ENCODE measurements at places on chromosomes 12 and 14.

DNA sequence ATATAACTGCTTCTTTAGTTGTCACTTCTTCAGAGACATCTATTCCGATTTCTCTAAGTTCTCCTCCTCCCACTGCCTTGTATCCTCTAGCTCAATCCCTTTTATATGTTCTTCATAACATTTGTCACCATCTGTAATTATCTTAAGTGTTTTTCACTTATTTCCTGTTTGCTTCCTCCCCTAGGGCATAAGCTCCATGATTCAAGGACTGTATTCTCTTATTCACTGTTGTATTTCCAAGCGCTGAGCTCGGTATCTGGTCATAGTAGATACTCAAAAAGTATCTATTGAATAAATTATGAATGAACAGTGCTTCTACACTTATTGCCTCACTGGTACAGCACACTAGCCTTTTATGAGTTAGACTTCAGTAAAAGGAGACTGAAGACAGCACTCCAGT is 109.0 kb upstream of the TMPO start:
- DNase-seq = no peak

GRCh38 chr14:32637582-32637981 is 301.1 kb upstream of the NPAS3 start:
- DNase-seq = no peak

DNA sequence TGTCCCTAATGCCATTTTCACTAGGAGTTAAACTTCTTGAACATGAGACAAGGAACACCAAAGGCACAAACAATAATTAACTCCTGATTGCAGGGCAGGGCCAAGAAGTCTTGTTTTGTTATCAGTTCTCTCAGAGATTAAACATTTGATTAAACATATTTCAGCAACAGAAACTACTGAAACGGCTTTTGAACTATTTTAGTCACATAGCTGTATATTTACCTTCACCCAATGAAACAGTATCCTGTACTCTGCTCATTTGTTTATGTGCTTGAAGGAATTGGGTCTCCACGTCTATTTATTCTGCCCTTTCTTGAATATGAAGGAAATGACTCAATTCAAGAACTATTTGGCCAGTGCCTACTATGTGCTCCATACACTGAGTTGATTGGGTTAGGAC is 51.3 kb upstream of the PTCSC3 start:
- DNase-seq = no peak

DNA sequence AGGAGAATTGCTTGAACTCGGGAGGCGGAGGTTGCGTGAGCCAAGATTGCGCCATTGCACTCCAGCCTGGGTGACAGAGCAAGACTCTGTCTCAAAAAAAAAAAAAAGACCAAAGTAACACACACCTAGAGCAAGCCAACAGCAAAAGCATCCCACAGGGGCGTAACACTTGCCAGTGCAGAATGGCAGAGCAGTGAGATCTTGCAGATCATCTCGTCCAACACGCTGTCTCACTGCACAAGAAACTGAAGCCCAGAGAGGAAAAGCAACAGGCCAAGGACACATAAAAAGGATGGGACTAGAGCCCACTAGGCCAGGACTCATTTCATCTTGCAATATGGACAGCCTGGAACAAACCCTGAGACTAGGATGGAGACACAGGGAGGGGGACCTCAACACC is 12.7 kb upstream of the KRT78 start:
- no peak for DNase-seq

DNA sequence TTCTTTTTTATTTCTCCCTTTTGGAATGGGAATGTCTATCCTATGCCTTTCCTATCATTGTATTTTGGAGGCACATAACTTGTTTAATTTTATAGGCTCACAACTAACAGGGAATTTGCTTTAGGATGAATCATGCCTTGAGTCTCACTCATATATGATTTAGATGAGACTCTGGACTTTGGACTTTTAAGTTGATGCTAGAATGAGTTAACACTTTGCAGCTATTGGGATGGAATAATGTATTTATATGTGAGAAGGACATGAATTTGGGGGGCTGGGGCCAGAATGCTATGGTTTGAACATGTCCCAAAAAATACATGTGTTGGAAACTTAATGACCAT is 365.3 kb downstream of the ZFP36L1 start:
- no peak for DNase-seq

DNA sequence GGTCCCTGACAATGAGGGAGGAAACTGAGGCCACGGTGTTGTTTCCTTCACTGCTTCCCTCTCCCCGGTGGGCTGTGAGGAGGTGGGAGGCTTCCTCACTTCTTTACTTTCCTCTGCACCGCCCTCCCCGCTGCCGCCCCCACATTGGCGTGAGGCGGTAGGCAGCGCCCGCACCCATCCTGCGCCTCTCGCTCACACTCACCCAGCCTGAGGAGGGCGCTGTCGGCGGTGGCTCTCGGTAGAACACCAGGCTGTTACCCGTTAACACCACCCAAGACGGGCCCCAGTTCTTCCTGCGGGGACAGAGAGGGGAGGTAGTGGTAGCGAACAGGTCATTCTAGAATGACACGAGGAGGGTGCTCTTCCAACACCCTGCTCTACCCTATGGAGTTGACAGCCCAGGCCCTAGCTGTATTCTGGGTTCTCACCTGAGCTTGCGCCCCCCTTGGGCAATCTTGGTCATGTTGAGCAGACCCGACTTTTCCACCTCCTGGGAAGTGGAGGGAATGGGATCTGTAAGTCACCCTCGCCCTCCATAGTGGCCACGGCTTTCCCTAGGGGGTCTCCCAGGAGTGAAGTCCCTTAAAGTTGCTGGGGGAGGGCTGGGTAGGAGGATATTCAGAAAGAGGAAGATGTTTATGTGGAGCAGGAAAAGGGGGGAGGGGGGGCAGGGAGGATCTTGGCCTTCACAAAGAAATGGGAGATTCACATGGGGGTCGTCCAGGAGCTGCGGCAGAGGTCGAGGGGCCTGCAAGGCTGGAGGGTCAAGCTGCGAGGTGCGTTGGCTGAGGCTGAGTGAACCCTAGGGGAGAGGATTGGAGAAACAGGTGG is 3.3 kb downstream of the ARHGAP9 start:
- peak; percentile 87 for DNase-seq

DNA sequence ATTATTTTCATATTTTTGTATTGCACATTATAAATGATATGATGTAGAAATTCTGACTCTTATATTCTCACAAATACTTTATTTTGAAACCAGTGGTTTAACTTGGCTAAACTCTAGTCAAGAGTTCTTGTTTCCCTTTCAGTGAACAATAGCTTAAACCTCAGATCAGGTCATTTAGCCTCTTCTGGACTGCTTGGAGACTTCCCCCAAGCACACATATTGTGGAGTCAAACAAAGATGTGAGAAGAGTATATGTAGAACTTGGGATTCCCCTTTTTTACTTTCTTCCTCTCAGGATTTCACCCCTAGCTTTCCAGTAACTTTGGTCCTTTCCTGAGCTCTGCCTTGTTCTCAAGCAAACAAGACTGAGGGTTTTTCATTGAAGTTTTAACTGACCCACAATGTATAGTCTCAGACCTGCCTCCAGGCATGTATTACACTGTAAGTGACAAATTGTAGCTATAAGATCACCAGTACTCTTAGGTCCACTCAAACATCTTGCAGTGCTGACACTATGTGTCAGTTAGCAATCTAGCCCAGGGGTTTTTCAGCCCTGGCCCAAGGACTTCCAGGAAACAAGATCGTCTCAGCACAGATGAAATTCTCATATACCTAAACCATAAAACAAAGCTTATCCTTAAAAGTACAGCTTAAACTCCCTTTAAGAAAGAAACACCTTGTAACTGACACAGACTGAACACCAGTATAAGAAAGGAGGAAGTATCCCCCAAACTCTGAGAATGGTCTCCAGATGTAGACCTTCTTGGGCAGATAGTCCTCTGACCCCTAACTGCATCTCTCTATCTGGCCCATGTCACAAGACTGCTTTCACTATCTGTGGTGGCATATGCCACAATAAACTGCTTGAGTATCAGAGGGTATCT is 98.6 kb downstream of the SLC6A15 start:
- no peak for DNase-seq

GRCh38 chr14:104458845-104459244 is 120.7 kb upstream of the C14orf180 start:
- DNase-seq = no peak

DNA sequence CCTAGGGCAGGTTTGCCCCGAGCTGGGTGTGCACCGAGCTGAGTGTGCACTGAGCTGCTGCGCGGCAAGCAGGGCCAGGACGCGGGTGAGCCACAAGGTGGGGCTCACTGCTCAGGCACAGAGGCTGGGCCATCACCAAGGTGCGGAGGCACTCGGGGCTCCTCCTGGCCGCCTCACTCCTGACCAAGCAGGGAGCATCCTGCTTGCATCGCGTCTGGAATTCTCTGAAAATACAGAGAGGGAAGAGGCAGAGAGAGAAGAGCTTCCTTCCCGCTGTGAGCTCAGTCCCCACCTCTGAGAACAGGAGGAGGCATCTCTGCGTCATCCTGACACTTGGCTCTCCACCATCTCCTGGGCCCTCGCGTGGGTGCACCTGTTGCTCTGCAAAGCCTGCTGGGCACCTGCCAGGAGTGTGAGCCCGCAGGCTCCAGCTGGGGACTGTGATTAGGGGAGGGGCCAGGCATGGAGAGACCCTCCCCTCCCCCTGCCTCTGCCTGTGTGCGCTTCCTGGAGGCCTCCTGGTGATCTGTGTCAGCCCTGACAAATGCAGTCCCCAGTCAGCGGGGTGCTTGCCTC is 116.3 kb downstream of the GLT1D1 start:
- DNase-seq = peak; percentile 29

DNA sequence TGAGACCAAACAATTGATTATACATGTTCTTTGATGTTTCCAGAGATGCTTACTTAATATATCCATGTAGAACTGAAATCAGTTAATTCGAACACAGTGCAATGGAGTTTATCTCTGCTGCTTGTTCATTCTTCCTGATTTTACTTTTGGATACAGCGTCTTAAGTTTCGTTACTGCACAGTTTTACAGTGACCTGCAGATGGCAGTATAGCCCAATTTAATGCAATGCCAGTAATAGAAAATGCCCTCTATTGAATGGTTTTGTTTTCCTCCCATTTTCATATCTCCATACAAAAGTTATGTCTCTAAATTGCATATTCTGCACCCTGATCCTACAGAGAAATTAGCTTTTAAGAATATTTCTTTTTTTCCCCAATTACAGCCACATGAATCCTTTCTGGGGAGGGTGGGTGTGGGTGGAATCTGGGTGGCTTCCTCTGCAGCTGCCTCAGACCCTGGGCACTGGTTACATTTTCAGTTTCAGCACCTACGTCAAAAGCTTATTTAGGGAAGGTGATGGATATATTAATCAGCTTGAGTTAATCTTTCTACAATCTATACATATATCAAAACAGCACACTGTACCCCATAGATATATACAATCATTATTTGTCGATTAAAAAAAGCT is 101.1 kb upstream of the DCD start:
- peak; percentile 51 for DNase-seq

GRCh38 chr12:89244536-89244935 is 107.8 kb downstream of the DUSP6 start:
- DNase-seq = peak; percentile 54

DNA sequence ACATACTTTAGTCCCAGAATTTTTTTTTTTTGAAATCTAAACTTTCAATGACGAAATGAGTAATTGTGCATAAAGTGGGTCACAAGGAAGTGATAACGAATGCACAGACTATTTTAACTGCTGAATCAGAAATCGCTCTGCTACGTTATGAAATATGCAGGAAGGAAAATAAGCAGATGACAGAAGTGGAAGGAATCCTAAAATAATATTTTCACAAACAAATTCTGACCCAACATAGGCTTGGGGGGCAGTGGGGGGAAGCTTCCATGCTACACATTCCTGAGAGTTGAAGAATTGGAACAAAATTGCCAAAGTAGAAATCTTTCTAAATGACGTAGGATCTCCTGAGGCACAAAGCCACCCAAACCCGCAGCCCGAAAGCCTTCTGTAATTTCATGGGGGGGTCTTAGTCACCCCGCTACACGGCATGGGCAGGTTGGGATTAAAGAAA is 89.6 kb downstream of the ARF6 start:
- DNase-seq = no peak

DNA sequence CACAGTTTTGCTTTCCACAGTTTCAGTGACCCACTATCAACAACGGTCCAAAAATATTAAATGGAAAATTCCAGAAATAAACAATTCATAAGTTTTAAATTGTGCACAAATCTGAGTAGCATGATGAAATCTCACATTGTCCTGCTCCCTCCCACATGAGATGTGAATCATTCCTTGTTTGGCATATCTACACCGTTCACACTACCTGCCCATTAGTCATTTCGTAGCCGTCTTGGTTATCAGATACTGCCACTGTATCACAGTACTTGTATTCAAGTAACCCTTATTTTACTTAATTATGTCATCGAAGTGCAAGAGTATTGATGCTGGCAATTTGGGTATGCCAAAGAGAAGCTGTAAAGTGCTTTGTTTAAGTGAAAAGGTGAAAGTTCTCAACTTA is 145.3 kb downstream of the SLC5A8 start:
- no peak for DNase-seq

DNA sequence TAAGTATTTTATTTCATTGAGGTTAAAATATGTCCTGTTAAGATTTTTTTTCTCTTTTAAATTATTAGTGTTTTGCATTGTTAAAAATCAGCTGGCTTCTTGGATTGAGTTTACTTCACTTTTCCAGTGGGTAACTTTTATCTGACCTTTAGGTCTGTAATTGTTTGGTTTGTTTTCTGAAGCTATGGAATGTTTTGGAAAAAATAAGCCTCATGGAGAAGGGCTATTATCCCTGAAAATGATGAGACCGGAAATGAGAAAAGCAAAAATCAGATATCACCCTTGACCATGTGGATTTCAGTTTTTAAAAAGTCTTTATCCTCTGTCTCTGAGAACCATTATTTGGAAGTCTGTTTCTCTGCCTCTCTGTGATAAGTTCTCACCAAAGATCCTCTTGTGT is 180.9 kb downstream of the RAD51B start:
- no peak for DNase-seq

Data from activated T-cell treated with anti-CD3 and anti-CD28 coated beads, Interleukin-2, amount 50 U/mL, for 72 hours (primary cell).